Stimulated activated CD4-positive, alpha-beta T cell treated with anti-CD3 and anti-CD28 coated beads, Interleukin-4, amount 100 ng/mL, for 4 hours (primary cell): ENCODE measurements at places on chromosomes 11 and 22.

DNA sequence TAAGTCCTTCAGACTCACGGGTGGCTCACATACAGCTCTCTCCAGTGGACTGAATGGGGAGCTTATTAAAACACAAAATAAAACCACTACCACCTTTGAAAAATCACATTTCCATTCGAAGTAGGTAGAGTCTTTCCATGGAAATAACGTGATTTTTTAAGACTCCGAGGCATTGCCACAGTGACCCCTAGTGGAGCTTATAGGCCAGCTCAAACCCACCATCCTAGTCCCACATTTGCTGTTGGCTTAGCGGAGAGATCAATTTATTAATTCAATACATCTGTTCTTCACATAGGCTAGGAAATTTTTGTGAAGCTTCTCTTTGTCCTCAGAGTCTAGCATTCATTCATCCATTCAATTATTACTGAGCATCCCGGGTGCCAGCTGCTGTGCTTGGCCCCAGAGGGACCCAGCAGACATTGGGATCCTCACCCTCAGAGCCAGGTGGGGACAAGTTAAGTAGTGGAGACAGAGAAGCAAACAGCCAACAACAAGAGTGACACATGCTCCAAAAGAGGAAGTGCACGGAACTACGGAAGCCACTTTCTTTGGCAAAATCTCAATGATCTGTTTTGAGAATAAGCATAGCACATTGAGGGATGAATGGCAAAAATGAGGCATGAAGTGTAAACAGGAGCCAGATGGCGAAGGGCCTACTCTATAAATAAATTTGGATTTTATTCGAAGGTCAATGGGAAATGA lies 10.2 kb upstream of the P4HA3 start:
- no peak for DNase-seq

DNA sequence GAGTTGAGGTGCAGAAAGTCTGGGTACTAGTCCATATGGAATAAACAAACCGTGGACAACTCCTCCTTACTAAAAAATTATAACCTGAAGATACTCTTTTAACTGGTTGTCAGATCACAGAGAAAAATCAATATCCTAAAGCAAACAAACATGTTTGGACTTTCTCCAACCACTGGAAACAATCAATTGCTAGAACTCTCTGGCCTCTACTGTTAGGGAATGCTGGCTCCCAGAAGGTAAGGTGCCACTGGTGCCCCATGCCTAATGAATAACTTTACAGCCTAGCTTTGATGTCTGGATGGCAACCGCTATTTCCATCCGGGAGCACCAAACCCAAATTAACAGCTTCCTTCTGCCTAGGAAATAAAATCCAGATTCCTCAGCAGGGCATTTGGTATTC lies 74.5 kb downstream of the AMBRA1 start:
- no peak for DNase-seq

DNA sequence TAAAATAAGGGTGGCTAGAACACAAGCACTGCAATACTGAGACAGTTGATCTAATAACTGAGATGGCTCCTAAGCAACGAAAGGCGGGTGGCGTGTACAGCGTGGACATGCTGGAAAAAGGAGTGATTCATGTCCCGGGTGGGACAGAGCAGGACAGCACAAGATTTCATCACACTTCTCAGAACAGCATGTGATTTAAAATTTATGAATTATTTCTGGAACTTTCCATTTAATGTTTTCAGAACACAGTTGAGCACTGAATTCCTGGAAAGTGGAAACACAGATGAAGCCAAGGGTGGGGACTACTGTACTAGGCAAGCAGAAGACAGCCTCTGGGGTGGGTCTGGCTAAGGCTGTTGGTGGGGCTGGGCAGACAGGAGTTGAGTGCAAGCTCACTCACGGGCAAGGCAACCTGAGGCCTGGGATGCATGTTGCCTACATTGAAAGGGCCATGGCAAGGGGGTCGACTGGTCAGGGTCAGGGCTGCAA lies 165.6 kb upstream of the DDI1 start:
- no peak for DNase-seq

DNA sequence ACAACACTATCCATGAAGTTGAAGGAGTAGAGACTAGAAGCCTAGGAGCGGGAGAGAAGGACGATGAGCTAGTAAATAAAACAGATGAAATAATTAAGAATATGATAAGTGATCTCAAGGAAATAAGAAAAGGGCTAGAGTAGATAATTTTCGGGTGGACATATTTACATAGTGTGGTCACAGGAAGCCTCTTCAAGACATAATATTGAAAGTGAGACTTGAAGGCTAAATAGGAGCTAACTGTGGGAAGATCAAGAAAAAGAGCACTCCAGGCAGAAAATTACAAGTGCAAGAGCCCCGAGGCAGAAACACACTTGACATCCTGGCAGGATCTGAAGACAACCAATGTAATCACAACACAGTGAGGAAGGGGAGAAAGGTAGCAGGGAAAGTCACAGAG lies 11.9 kb upstream of the PPFIBP2 start:
- DNase-seq: no peak

GRCh38 chr11:31030138-31030792 lies 339.3 kb downstream of the DCDC1 start:
- DNase-seq: no peak

- no peak for DNase-seq
Measured at GRCh38 chr11:95148406-95148805, 58.8 kb downstream of the ENDOD1 start.

DNA sequence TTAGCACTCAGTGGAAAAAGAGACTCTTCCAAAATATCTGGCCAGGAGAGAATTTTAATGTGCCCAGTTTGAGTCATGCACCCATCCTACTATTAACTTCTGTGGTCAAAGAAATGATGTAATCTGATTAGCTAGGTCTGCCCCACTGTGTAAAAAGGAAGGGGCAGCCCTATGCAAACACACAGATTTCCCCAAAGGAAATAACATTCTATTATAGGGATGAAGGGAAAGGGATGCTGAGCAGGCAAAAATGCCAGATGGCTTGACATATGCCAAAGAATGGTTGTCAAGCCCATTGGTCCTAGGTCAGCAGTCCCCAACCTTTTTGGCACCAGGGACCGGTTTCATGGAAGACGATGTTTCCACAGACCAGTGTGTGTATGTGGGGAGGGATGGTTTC lies 43.3 kb upstream of the PAK1 start:
- DNase-seq: no peak

DNA sequence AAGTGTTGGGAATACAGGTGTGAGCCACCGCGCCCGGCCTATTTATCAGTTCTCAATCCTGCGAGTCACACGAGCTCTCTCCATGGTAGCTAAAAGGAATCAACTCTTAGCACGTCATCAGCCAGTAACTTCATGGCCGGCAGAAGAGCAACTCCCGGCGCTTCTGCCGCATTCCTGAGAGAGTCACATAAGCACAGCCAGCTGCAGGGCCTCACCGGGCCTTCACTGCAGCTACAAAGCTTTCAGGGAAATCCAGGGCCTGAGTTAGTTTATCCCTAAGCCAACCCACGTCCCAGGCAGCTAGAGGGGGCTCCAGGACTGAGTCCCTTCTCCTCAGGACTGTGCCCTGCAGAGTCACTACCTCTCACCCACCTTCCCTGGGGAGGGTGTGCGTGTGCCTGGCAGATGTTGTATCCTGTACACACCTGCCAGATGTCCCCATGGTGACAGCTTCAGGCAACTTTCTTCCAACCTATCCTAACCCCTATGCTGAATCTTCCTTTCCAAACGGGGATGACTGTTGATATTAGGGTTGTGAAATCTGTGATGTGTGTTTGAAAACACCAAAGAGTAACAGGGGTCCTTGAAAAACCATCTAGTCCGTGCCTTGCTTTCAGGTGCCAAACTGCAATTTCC lies 45.9 kb upstream of the ARFGAP3 start:
- DNase-seq: no peak

GRCh38 chr11:69947793-69948255 lies 128.6 kb upstream of the FGF3 start:
- DNase-seq: no peak

DNA sequence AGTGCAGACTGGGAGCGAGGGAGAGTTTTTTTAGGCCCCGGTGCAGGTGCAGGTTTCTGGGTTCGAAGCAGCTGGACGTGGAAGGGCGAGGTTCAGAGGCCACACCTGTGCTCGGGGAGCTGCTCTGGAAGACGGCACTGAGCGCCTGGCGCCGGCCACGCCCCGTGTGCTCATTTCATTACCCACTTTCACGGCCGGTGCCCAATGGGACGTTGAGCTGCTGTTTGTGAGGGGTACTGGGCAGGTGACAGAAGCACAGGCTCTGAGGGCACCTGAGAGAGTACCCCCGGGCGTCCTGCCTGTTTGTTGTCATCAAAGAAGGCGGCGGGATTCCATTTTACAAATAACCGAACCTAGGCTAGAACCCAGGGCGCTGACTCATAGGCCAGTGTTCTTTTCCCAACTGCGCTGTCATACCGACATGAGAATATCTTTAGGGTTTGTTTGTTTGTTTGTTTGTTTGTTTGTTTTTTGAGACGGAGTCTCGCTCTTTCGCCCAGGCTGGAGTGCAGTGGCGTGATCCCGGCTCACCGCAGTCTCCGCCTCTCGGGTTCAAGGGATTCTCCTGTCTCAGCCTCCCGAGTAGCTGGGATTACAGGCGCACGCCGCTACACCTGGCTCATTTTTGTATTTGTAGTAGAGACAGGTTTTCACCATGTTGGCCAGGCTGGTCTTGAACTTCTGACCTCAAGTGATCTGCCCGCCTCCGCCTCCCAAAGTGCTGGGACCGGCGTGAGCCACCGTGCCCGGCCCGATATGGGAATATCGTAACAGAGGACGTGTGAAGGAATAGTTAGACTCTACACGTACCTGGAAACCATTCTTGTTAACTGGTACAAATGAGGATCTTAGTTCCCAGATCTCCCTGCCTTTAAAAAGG lies 16.6 kb upstream of the SPTBN2 start:
- peak; percentile 8 for DNase-seq
